NCI-H1694 treated with DMSO at 0.1 percent for 48 hours (cell line): ENCODE measurements at places on chromosomes 7 and 10.
A peak's percentile ranks its signal among the peaks of the same experiment; 100 is the strongest.

DNA sequence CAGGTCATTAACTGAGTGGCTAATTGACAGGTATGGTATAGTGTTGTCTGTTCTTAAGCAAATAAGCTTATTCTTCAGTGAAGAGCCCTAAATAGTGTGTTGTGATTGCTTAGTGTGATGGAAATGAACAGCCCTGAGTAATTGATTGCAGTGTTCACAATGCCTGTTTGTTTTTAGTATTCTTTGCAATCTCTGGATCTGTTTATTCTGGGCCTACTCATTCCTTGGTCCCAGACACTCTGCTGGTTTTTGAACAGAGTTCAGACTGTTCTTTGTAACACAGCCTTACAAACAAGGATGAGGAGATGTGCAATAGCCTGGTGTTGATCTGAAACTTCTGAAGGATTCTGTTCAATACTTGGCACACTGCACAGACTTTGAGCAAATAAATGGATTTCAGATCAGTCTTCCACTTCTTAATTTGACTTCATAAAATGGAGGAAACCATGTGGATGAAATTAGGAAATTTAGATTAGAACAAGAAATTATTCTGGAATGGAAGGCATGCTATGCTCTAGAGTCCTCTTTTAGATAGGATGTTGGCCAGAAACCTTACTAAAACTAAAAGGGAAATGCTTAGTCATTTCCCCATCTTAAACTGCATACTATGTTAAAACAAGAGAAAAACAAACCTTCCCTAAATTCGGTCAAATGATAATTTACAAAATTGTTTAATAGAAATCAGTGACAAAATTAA lies 444.2 kb upstream of the SEMA3D start:
- DNase-seq, result no peak

DNA sequence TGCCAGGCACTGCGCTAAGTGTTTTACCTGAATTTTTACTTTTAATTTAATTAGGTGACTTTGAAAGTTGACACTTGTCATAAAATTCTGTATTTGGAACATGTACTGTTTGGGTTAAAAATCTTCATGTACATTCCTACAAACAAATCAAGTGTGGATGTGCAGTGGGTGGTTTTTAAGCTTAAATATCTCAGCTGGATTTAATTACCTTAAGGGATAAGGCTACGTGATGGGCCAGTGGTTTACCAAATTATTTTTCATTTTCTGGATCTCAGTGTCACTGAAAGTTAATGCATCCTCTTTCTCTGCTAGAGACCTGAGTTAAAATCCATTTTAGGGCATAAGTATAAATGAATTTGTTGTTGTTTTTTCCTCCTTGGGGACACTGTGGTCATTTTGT lies 51.1 kb downstream of the EXOC4 start:
- DNase-seq, result no peak

DNA sequence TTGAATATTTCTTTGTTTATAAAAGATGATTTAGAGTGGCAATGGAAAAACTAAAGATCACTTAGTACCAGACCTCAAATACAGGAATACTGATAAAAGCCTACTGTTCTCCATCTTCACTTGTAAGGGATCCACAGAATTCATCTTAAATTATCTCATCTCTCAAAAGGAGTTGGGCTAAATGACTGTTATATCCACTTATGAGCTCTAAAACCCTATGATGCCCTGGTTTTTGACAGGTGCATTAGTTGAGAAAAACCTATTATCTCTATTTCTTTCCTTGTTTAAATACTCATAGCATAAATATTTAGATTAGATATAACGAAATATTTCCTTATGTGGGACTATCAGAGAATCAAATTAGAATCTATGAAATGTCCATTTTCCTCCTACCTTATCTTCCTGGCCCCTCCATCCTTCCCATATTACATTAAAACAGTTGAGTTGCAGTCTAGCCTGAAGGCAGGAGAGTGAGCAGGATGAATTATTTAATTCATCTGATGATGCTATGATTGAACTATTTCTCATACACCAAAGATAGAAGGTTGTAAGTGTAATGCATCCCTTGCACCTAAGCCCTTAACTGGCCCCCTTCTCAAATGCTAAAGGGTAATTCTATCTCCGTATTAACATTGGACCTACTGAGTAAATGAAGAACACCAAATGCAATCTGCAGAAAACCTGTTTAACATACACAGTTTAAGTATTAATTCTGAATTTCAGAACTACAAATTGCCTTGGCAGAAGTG lies 29.7 kb downstream of the PPP3CB start:
- no peak for DNase-seq

- no peak for DNase-seq
These were observed 24.0 kb downstream of the ZPBP start for GRCh38 chr7:50068850-50069551.

DNA sequence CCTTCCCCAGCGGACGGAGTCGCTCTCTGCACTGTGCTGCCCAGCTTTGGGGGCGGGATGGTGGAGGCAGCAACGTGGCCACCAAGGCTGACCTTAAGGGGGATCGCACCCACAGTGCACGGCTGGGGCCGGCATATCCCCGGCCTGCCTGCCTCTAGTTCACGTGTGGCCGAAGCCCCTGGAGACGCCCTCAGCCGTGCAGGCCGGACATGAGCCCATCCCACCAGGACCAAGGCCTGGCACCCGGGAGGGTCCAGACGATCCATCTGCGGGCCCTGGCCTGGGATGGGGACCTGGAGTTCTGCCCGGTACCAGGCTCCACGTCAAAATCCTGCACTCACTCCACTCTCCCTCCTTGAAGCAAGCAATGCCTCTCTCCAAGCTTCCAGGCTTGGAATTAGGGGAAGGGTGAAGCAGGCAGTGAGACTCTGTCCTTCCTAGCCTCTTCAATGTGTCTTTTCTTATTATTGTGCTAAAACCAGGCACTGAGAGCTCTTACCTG lies 520.8 kb downstream of the REEP3 start:
- DNase-seq, result no peak

DNA sequence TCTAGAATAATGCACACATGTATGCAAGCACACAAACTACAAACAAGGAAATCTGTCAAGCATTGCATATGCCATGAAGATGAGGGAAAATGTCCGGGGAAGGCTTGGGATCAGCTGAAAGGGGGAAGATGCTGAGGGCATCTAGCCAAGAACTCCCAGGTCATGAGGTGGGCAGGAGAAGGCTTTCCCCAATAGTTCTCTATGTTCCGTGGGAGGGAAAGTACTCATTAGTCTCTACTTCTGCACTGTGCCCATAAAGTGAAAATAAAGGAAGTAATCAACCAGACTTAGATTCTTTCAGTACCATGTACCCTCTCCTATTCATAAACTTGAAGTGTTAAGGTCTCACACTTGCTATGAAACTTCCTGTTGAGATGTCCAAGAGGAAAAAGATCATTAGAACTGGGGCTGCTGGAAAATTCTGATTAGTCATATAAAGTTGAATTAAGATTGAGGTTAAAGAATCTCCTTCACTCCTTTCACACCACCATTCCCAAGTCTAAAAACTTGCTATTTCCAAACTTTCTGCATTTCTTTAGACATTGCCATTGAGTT lies 17.1 kb upstream of the LIPF start:
- no peak for DNase-seq

DNA sequence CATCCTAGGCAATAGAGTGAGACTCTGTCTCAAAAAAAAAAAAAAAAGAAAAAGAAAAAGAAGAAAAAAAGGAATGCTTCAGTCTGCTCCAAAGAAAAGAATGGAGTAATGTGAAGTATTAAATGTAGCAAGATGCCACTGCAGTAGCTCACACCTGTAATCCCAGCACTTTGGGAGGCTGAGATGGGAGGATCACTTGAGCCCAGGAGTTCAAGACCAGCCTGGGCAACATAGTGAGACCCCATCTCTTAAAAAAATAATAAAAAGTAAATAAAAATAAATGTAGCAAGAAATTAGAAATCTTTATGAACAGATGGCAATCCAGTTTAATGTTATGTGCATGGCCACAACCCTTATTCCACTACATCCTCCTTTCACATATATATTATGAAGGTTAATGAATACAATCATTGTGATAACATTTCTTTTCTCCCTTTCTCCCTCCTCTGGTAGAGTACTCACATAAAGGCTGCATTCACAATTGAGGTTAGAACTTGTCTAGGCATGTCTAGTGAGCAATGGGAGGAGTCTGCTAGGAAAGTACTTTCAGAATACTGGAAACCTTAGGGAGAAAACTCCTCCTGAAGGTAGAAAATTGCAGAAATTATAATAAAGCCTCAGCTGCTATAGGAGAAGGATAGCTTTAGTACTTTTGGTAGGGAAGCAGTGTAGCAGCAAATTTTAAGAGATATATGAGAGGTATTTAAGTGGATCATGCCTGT lies 20.4 kb downstream of the KLLN start:
- no peak for DNase-seq

GRCh38 chr10:510415-510881 lies 179.0 kb downstream of the DIP2C start:
- peak; percentile 51 for DNase-seq

GRCh38 chr7:99098824-99099498 lies 44.9 kb downstream of the SMURF1 start:
- no peak for DNase-seq

DNA sequence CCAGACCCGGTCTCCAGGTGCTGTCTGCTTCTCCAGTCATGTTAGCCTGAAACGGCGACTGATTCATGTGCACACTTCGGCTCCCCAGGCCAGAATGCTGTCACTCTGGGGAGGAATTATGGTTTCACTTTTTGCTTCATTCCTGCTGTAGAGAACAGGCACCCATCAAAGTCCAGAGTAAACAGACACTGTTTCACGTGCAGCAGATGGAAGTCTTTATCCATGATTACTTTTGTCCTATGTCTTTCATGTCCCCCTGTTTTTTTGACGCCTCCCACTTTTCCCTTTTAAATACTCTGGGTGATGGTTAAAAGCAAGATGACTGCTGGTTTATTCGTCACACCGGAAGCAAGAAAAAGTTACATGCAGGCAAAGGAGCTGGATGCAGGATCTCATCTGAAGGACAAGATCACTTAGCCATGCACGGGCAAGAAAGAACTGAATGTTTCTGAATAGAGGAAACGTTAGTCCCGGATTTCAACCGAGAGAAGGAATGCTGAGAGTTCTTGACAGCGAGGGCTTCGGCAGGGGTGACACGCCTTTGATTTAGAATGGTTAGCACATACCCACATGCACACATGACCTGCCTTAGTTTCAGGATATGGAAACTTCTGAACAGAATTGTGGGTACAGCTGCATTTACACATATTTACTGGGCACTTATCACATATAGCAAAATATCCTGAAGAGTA lies 250.0 kb upstream of the KLF6 start:
- no peak for DNase-seq

- DNase-seq, result no peak
These were observed 12.9 kb downstream of the TTYH3 start for GRCh38 chr7:2644562-2645273.

DNA sequence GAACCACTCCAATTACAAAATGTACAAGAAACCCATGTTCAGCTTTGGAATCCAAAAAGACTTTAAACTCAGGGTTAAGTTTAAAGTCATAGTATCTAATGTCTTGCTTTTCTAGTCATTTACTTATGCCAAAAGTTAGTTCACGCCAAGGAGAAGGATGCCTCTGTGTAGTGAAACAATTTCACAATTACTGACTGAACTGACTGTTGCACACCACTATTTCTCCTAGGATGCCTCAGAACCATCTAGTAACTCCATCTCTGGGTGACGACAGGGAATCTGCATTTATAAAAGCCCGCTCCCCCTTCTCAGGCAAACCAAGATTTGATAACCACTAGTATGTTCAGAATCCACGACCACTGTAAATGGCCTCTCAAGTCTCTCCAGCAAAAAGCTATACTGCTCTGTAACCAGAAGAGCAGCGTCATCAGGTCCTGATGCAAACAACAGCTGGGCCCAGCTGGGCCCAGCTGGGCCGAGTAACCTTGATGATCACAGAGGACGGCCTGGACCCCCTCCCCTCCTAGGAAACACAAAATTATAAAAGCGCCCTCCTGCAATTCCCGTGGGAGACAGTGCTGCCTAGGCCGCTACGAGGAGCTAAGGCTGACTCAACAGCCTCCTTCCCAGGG lies 680 bp upstream of the ADO start:
- DNase-seq, result no peak

- no peak for DNase-seq
These were observed 13.1 kb downstream of the WIPI2 start for GRCh38 chr7:5203183-5203537.

DNA sequence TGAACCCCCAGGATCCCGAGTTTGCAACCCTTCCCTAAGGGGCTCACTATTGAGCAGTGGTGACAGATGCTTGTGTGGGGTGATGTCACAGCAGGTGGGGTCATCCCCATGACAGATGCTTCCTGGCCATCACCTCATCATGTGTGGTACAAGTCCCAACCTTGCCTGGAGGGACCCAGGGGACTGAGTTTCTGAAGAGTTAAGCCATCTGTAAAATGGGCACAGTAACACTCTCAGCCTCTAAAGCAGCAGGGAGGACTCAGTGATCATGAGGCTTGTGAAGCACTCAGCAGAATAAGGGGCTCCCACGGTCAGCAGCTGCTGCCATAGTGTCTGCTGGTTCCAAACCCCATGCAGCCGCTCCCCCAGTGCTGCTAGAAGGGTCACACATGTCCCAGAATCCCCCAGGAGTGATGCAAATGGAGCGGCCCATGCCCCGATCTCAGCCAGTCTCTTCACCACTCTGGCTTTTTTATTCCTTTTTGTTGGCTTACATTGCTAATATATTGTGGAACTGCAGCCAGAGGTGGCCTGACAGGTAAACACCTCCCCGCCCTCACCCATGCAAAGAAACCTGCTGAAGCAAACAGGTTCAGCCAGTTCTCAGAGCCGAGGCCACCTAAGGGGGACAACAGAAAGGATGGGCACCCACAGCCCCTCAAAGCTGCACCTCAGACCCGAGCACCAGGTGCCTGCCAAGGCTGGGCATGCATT lies 102.1 kb upstream of the PDGFA start:
- DNase-seq, result no peak

DNA sequence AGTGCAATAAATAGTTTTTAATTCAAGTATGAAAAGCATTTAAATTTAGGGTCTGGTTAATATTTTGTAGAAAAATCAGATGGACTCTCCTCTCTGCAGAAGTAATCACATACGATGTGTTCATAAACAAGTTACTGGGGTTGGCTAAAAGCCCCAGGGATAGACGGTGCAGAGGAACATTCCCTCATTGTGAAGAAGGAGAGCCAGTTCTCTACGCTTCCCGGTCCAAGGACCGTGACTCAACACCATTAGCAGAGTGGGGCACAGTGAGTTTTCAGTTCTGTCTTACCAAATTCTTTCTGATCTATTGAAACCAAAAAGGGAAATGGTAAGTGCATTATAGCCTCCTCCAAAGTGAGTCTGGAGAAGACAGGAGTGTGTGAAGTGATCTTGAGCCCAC lies 327.8 kb downstream of the WDR37 start:
- DNase-seq, result no peak
